Mesothelial cell of epicardium (in vitro differentiated cells): ENCODE measurements at places on chromosomes 5 and 9.

DNA sequence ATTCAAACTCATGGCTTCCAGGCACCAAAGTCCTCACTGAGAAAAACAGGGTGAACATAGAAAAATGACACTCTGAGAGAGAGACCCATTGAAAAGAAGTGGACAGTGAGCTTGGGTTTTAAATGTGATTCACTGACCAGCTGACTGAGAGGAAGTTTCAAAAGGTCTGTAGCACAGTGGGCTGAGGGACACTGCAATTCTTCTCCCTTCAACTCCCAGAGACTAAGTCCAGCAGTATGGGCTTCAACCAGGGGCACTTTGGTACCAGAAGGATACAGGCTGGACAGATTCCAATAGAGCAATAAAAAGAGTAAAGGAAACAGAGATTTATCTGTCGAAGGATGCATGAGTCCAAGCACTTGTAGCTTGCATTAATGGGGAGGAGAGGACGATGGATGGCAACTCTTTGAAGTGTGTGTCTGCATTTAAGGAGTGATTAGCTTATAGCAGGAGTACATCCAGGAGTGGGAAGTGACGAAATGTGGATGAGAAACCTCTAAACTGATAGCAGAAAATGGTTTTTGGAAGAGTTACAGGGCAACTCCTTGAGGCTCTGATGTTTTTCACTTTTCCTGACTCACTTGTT, 117.0 kb upstream of the ANKRD55 start:
- no peak for DNase-seq

DNA sequence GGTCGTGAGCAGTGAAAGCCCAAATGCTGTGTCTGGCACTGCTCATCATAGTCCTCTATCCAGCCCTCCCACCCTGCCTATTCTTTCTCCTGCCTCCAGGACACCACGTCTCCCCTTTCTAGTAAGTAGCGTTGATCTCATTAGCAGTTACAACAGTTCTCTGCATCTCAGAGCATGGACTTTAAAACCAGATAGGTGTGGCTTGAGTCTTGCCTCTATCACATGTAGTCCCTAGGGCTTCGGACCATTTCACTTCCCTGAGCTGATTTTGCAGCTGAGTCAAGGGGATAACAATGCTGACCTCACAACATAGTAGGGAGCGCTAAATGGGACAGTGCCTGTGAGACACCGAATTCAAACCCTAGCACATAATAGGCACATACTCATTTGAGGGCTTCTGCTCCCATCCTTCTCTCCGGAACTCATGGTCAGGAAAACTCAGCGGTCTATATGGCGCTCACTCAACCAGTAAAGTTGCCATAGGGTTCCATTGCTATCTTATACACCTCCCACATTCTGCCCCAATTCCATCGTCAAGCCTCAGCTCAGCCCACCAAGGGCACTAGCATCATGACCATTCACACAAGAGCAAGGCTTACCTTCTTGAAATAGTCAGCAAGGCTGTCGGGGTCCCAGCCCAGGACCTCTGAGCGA, 515 bp downstream of the LCP2 start:
- DNase-seq: no peak

DNA sequence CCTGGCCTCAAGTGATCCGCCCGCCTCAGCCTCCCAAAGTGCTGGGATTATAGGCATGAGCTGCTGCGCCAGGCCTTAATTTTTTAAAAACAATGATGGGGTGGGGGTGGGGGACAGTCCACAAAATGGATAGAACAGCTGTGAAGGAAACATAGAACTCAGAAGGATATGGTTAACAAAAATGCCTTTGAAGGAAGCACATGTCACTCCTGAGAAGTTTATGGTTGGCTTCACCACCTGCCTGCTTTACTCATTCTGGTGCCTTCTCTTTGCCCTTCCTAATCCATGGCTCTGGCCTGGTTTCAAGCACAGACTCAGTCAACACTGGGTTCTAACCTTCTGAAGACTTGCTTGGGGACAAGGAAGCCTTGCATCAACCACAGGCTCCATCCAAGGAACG, 10.3 kb downstream of the BAG1 start:
- DNase-seq: no peak

DNA sequence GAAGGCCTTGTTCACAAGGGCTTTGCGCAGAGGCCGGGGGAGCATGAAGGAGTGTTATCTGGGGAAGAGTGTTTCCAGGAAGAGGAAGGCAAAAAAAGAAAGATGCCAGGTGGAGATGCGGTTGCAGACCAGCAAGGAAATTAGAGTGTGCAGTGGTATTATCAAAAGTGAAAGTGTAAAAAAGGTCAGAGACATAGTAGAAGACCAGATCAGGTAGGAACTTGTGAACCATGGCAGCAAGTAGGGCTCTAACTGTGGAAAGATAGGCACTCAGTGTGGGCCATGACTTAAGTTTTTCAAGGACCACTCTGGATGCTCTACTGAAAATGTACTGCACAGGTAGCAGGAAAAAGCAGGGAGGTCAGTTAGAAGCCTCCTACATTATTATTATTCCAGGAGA, 90.1 kb upstream of the SPOCK1 start:
- DNase-seq: no peak

DNA sequence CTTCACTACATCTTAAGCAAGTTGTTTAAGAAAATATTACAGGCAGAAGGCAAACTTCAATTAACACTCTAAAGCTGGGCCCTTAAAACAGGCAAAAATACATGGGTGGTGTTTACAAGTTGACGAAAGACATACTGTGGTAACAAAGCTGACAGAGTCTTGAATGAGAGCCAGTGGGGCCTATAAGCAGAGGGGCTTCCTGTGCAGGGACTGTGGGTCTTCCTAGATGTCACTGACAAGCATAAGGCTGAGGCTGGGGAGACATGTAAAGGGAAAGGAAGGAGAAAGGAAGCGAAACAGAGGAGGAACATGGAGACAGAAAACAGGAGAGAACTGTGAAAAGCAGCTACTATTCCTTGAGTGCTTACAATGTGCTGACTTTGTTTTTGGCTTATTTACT, 308.0 kb upstream of the RPS23 start:
- DNase-seq: no peak

DNA sequence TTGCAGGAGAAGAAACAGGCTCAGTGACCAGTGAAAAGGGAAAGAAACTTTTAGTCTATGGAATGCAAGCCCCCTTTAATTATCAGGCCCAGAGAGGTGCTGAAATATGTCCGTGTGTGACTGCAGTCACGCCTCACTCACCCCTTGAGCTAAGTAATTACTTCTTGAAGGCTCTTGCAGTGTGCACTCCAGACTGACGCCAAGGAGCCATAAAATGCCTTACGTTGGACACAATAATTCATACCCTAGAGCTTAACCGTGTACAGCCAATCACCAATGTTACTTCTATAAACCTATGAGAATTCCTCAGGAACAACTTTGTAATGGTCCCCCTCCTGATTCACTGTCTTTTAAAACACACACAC, 242.2 kb downstream of the SYK start:
- DNase-seq: no peak

GRCh38 chr5:125154301-125155110, 408.1 kb upstream of the ZNF608 start:
- DNase-seq: no peak
